ENCODE measurements at places on chromosomes 1 and 21.

DNA sequence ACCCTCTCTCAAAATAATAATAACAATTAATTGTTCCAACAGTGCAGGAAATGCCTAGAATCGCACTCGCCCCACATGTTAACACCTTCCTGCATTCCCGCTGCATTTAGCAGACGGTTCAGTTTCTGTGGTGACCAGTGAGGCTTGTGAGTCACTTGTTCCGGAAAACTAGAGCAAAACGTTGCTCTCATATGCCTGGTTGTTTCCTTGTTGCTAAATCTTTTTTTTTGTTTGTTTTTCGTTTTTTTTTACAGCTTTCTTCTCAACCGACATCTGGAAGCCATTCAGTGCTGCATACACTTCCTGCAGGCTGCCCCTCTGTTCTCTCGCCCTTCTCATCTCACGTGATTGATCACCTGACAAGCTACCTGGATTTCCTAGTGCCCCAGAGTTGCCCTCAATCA lies 56.9 kb upstream of the TMPRSS2 start:
- no peak for DNase-seq

- DNase-seq, result no peak
These were observed 54.3 kb downstream of the TLR5 start for GRCh38 chr1:223088713-223089240.

- no peak for DNase-seq
These were observed 4.6 kb downstream of the CHD1L start for GRCh38 chr1:147246910-147247655.

GRCh38 chr1:18528616-18529015 lies 47.9 kb downstream of the KLHDC7A start:
- DNase-seq, result no peak

- no peak for DNase-seq
These were observed 58.0 kb upstream of the FAM3B start for GRCh38 chr21:41258617-41259016.

GRCh38 chr1:44336668-44337067 lies 18.4 kb downstream of the ERI3 start:
- no peak for DNase-seq

DNA sequence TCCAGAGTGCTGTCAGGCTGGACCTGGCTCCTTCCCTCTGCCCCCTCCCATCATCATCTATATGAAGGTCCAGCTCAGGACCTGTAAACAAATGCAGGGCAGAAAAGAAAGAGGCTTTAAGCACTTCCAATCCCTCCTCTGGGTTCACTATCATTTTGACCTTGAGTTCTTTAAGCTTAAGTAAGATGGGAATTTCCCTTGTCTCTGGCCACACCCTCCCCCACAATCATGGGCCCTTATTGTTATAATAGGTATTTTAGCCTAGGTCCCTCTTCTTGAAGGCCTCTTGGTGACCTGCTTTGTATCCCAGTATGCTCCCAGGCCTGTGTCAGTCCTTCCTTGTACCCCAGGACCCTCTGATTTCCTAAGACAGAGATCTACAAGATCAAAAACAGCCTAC lies 45.1 kb upstream of the EPS15 start:
- no peak for DNase-seq

GRCh38 chr1:247218121-247218651 lies 37.7 kb upstream of the VN1R5 start:
- DNase-seq, result no peak

DNA sequence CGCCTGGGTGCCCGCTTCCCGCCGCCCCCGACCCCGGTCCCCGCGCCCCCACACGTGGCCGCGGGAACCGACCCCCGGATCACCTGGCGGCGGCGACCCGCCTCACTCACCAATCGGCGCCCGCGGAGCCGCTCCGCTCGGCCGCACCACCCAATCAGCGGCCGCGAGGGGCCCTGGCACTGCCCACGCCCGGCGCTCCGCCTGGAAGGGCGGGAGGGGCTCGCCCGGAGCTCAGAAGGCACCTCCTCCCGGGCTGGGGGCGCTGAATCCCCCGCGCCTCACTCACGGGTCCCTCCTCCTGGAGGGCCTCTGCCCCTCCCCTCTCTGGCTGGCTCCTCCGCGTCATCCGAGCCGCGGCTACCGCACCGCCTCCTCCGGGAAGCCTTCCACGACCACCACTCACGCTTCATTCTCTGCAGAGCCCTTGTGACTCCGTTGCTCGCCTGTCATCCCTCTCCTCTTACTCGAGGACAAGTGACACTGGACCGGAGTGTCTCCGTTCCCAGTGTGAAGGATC lies 374 bp downstream of the SH2D5 start:
- DNase-seq, result peak; percentile 69

DNA sequence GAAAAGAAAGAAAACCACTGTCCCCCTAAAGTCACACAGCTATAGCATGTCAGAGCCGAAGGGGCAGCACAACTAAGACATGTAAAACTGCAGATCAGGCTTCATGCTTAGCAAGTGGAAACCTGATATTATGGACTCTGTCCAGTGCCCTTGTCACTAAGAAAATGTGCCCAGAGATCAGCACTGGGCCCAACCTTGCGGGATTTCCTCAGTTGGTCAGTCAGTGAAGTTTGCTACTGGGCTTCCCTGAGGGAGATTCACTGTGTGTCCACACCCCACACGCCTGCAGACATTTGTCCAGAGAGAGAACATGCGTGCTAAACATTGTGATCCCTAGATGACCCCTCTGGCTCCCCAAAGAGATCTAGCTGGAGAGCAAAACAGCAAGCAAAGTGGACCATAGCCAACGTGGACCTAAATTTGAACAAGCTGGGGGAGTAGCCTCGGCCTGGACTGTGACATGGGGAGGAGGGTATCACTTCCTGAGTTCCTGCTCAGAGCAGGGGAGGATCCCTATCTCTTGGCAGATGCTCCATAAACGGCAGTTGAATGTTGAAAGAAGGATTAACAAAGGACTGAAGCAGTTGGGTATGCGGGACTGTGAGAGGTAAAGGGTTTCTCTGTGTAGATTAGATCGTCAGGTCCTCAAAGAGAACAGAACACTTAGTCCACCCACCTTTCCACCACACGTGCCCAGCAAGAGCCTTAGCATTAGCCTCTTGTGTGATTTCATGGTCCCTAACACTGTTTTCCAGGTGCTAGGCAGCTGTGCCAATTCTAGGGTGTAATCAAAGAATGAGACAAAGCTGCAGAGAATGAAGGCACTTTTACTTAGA lies 53.6 kb downstream of the GLUL start:
- no peak for DNase-seq

DNA sequence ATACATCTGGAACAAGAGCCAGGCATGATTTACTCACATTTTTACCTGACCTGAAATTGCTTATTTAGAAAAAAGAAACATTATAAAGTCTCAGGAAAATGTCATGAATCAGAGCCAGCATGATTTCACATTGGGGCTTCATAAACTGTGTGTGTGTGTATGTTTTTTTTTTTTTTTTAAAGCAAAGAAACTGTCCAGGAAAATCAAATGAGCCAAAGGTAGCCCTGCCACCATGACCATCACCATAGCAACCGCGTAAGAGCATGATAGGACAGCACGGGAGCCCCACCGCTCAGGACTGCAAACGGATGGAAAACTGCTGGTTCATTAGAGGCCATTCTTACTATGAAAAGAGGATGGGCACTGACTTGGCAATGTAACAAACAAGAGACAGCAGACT lies 139.2 kb downstream of the NTMT2 start:
- DNase-seq, result no peak

GRCh38 chr1:157117527-157118057 lies 18.0 kb upstream of the ETV3L start:
- peak; percentile 14 for DNase-seq

DNA sequence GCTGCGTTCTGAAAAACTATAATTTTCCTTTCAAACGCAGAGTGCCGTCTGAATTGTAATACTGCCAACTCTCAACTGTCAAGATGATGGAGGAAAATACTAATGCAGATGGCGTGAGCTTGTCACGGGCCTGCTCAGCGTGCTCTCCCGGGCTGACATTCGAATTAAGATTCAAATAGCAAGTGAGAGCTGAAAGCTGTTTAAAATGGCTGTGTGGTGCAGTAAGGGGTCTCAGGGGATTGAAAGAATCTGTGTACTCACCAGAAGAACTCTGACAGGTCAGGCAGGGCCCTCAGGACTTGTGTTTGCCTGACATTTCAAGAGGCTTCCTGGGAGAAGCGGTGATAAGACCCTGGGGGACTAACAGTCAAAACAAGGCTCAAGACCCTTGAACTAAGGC lies 33.1 kb downstream of the ZMYND12 start:
- DNase-seq, result no peak

- DNase-seq, result no peak
These were observed 33.5 kb downstream of the CYYR1 start for GRCh38 chr21:26539566-26539965.

DNA sequence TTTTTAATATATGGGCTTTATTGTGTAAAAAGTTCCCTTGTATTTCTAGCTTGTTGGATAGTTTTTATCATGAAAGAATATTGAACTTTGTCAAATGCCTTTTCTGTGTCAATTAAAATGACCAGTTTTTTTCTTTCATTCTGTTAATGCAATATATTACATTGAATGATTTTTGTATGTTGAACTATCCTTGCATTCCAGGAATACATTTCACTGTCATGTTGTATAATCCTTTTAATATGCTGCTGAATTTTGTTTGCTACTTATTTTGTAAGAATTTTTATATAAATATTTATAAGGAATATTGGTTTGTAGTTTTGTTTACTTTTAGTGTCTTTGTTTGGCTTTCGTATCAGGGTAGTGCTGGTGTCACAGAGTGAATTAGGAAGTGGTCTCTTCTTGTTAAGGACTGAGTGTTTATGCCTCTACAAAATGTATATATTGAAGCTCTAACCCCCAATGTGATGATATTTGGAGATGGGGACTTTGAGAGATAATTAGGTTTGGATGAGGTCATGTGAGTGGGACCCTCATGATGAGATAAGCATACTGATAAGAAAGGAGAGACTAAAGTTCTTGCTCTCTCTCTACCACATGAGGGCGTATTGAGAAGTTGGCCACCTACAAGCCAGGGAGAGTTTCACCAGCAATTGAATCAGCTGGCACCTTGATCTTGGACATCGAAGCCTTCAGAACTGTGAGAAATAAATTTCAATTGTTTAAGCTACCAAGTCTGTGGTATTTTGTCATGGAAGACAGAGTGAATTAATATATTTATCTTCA lies 12.0 kb upstream of the SLAMF6 start:
- DNase-seq, result no peak

DNA sequence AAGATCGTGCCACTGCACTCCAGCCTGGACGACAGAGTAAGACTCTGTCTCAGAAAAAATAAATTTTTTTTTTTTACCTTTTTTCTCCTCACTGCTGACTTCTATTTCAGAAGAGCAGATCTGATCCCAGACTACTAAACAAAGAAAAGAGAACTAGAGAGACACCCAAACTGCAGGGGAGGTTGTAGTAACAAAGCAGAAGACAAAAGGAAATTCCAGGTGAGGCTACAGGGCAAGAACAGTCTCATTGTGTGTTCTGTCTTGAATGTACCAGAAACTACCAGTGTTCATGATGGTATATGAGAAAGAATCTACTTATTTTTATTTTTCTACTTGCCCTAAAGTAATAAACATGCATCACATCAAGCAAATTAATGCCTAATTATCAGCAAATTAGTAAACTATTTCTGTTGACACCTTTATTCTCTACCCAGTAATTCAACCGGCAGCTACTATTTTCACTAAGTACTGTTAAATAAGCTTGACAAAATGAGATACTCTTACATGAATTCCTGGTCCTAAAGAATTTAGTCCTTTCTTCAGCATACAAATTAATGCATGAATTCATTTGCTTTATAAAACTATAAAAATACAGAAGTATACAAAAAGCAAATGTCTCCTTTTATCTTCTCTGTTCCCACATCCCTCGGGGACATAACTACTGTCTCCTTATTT lies 40.6 kb downstream of the ARID4B start:
- DNase-seq, result no peak

DNA sequence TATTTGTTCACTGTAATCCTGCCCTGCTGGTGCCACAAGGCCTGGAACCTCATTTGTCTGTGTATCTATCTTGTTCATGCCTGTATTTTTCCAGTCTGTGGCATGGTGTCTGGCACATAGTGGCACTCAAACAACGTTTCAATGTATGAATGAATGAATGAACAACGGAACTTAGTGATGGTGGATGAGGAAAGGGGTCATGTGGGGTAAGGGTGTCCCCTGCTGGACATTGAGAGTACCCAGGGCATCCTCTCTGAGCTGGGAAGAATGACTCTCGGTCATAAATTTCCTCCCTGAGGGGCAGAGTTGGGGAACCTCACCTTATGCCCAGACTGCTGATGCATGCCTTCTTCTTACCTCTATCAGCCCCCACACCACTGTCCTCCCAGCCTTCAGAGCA lies 18.9 kb upstream of the ZNF683 start:
- DNase-seq, result peak; percentile 39

GRCh38 chr1:110424699-110425611 lies 17.5 kb upstream of the LAMTOR5 start:
- no peak for DNase-seq

DNA sequence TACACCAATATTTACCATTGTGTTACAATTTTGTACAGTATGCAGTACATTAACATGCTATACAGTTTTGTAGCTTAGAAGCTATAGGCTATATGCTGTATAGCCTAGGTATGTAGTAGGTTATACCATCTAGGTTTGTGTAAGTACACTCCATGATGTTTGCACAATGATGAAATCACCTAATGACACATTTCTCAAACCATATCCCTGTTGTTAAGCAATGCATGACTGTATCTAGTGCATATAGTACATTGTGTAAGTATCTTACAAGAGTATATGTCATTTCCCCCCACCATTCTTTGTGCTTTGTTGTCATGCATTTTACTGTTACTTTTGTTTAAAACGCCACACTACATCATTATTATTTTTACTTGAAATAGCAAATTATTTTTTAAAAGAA lies 65.7 kb upstream of the RNF11 start:
- DNase-seq, result no peak

- DNase-seq, result no peak
These were observed 806.4 kb downstream of the USP25 start for GRCh38 chr21:16536140-16536539.

DNA sequence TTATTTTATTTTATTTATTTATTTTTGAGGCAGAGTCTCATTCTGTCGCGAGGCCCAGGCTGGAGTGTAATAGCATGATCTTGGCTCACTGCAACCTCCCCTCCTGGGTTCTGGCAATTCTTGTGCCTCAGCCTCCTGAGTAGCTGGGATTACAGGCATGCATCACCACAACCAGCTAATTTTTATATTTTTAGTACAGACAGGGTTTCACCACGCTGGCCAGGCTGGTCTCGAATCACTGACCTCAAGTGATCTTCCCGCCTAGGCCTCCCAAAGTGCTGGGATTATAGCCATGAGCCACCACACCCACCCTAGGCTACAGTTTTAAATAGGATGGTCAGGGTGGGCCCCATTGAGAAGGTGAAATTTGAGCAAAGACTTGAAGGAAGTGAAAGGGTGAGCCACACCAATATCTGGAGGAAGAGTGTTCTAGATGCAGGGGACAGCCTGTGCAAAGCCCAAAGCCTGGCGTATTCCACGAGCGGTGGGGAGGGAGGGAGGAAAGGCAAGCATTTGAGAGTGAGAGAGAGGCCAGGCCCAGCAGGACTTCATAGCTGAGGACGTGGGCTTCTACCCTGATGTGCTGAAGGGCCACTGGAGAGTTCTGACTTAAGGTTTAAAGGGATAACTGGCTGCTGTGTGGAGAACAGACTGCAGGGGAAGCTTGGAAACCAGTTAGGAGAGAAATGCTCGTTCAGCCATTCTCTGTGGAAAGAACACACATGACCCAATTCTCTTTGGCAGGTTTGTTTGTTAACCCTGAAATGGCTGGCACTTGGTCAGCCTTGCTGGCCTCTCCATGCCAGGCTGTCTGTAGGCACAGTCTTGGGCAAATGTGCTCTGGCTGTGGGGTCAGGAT lies 62.6 kb upstream of the FAM20B start:
- DNase-seq, result no peak

GRCh38 chr1:247373721-247374141 lies 42.1 kb upstream of the ZNF496 start:
- DNase-seq, result peak; percentile 60

GRCh38 chr1:15786581-15786980 lies 20.9 kb downstream of the UQCRHL start:
- DNase-seq, result no peak
